ENCODE measurements at places on chromosomes 11 and 22.

GRCh38 chr11:103651341-103651998 is 385.0 kb upstream of the DDI1 start:
- no peak for DNase-seq

DNA sequence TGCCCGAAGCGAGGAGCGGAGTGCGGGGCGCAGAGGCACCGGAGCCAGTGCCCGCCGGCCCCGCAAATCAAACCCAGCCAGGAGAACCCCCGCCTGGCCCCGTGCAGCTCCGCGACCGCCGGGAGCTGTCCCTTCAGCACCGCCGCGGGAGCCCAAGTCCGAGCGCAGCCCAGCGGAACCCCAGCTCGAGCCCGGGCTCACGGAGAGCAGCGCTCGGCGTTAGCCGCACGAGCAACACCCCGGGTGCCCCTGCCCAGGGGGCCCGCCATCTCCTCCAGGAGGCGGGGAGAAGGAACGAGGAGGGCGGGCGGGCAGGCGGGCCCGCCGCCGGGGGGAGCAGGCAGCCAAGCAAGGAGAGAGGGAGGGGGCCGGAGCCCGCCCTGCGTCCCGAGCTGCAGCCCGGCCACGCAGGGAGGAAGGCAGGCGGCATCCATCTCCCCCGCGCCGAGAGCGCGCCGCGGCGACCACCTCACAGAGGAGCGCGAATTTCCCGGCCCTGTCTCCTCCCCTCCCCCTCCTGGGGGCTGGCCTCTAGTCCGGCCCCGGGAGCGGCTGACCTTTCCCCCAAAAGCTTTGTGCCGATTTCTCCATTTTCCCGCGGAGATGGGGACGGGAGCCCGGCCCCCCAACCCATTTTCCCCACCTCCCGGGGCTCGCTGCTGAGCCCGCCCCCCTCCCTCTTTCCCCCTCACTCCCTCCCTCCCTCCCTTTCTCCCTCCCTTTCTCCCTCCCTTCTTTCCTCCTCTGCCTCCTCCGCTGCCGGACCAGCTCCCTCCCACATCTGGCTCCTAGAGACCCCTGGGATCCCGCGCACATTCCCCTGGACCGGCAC is 621 bp downstream of the KCNC1 start:
- peak; percentile 94 for DNase-seq

DNA sequence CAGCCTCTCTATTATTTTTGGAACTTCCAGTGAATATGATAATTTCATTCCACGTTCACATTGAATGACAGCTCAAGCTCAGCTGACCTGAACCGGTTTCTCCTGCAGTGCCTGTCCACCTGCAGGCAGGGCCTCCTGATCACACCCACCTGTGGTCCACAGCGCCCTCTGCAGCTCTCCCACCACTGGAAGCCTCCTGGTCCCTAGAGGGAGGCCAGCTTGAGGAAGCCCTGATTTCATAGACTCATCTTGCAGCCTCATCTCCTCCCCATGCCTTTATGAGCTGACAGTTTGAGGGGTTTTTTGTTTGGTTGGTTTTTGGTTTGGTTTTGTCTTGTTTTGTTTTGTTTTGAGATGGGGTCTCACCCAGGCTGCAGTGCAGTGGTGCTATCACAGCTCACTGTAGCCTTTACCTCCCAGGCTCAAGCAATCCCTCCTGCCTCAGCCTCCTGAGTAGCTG is 29.9 kb upstream of the MALAT1 start:
- DNase-seq = peak; percentile 25

GRCh38 chr11:124113890-124114289 is 1.4 kb upstream of the VWA5A start:
- DNase-seq = peak; percentile 7

- DNase-seq = no peak
These were observed 29.8 kb downstream of the NEFH start for GRCh38 chr22:29509815-29510214.

DNA sequence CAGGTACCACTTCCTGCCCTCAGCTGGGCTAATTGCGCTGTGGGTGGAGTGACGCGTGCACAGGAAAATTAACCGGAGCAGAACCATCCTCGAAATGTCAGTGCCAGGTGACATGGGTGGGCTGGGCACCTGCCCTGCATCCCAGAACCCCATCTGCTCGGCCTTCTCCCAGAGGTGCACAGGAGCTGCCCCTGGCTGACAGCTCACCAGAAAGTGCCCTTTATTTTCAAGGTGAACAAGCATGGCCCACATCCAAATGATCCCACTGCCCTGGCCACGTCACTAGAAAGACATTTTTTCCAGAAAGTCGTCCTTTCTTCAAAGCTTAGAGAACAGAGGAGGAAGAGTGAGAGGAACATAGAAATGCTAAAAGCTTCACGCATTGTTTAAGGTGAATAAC is 4.1 kb upstream of the ELFN2 start:
- no peak for DNase-seq

GRCh38 chr11:121106812-121107211 is 5.8 kb downstream of the TECTA start:
- DNase-seq = no peak

DNA sequence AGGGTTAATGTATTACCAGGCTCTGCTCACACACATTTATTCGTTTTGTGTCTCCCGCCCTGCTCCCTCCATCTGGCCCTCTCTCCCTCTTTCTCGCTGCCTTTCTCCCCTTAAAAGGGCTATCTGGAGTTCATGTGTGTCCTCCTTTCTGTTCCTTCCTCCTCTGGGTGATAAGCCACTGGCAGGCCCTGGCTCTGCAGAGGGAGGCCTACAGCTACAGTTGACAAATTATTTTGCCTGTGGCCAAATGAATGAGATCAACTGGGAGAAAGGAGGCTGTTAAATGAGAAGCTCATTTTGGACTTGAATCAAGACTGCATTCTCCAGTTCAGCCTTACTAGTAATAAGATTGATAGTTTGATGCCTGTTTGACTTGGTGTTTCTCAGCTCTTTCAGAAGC is 17.5 kb upstream of the OPCML start:
- no peak for DNase-seq

DNA sequence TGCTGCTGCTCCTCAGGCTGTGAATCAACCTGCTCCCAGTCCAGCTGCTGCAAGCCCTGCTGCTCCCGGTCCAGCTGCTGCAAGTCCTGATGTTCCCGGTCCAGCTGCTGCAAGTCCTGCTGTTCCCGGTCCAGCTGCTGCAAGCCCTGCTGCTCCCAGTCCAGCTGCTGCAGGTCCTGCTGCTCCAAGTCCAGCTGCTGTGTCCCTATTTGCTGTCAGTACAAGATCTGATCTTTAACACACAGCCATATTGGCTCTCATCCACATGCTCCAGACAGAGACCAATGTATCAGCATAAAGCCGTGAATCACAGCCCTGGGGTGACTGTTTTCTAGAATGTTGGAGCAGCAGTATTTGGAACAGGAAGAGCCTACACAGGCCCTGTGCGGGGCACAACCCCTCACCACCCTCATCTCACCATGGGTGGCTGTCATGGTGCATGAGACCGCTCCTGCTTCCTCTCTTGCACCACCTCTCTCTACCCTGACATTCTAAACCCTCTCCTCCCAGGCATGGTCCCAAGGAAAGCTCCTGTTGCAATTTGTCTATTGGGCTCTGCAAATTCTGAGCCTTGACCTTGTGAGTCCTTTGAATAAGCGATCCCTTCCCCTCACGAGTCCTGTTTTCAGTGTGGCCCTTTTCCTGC is 3.5 kb downstream of the KRTAP5-10 start:
- no peak for DNase-seq

- DNase-seq = no peak
These were observed 2.4 kb downstream of the VPS26B start for GRCh38 chr11:134226806-134227325.

DNA sequence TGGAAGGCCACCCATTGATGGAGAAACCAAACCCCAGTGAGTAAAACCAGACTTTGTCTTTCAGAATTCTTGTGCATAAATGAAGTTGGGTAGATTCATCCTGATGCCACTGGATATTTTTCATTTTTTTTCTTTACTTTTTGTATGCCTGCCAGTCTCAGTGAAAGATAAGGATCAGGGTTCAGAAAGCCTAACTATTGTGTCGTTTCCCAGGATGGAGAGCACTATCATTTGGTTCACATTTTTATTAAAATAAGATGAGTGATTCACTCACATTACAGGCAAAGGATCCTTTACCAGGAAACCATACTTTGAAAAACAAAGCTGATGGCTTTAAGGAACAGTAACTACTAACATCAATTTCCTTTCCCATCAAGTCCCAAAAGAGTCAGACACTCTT is 52.0 kb downstream of the ARFGAP2 start:
- peak; percentile 11 for DNase-seq

GRCh38 chr22:31090217-31091085 is 9.3 kb downstream of the SMTN start:
- DNase-seq = no peak

DNA sequence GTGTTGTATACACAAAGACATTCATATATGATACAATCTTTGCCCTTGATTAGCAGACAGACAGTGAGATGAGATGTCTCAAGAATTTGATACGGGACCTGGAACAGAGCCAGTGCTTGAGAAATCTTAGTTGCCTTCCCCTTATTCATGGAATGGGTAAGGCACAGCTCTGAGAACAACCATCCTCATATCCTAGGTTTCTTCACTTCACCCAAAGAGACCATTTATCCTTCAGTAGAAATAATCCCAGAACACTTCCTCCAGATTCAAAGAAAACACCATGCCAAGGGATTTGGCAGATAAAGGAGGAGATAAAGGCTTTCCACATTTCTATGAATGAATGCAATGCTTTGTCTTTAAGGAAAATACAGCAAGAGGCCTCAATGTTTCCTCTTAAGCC is 8.8 kb upstream of the IZUMO1R start:
- no peak for DNase-seq

- peak; percentile 75 for DNase-seq
These were observed 12.8 kb downstream of the MACROD1 start for GRCh38 chr11:64152841-64153691.

- peak; percentile 38 for DNase-seq
These were observed 40.4 kb downstream of the BCR start for GRCh38 chr22:23220485-23221350.

GRCh38 chr11:122285070-122285988 is 169.3 kb upstream of the BLID start:
- DNase-seq = no peak

DNA sequence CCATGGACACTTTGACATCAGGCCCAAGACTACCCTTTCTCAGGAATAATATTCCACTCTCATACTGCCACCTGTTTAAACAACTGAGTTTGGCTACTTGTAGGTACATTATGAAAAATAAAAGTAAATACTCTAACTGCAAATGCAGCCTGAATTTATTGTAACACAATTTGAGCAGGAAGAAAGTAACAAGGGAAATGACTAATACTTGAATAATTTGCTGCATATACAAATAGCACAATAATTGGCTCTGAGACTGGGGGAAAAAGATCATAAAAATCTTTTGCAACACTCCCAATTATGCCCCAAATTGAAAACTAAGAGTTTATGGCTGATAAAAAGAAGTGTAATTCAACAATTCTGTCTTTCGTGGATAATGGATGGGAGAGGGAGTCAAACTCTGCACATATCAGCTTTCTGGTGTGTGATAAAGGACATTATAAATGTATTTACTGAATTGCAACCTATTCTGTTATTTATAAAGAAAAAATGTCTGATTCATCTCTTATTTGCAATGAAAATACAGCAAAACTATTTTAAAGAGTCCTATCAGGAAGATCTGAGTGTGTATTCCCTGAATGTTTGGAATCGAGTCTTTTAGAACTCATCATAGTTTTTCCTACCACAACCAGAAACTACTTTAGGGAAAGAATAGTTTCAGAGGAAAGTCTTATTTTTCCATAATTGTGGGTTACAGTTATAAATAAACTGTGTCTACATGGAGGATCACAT is 359.0 kb downstream of the JRKL start:
- DNase-seq = peak; percentile 51

- DNase-seq = no peak
These were observed 198.8 kb downstream of the BARX2 start for GRCh38 chr11:129574431-129574830.

- peak; percentile 2 for DNase-seq
These were observed 23.0 kb downstream of the MYBPC3 start for GRCh38 chr11:47329431-47329986.

DNA sequence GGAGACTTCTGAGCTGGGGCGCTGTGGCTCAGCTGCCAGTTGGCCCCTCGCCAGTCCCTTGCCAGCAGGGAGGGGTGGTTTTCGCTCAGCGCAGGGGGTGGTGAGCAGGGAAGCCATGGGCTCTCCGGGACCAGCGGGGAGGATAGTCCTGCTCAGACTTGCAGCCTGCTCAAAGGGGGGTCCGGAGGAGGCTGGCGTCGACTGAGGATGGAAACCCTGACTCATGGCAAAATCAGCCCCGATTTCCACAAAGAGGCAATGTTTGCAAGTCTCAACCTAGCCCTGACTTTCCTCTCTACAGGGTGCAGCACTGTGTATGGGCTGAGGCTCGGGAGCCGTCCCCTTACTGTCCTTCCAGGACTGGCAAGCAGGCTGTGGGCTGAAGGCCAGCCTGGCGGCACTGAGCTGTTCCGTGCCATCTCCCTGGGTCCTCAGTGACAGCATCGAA is 35.1 kb downstream of the FBLN1 start:
- peak; percentile 71 for DNase-seq

DNA sequence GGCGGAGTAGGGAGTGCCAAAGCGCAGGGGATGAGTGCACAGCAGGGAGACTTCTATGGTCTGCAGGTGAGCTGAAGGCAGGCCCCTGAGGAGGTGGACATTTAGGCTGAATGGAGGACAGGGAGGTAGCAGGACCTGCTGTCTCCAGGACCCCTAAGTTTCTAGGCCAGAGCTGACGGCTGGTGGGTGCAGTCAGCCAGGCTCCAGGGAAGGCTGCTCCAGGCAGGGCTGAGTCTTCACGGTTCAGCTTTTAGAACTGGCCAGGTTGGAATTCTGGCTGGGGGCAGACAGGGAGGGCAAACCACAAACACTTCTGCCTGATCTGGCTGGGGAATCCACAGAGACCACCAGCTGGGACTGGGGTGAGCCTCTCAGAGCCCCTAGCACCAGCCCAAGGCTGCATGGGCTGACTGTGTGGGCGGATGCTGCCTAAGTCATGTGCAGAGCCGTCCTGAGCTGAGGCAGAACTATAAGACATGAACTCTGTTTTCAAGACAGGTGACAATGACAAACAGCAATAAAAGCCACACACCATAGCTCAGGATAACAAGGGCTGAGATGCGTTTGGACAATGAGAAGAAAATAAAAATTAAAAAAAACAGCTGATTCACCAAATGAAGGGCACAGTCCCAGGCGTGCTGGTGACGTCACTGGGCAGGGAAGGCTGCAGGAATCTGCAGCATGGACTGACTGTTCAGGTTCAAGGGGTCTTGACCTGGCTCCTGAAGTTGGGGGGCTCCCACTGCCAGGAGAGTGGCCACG is 10.4 kb upstream of the MALAT1 start:
- peak; percentile 73 for DNase-seq

GRCh38 chr11:108994887-108995286 is 330.0 kb downstream of the DDX10 start:
- no peak for DNase-seq

DNA sequence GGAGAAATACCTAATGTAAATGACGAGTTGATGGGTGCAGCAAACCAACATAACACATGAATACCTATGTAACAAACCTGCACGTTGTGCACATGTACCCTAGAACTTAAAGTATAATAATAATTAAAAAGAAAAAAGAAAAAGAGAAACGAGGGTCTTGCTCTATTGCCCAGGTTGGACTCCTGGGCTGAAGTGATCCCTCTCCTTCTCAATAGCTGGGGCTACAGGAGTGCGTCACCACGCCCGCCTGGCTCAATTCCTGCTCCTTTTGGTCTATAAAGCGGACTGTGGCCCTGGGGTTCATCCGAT is 521 bp upstream of the PTS start:
- no peak for DNase-seq

- DNase-seq = no peak
These were observed 17.1 kb upstream of the NRIP3 start for GRCh38 chr11:9020916-9021315.

Measured in adipocyte (in vitro differentiated cells).